ENCODE measurements at places on chromosomes 12 and 14.

DNA sequence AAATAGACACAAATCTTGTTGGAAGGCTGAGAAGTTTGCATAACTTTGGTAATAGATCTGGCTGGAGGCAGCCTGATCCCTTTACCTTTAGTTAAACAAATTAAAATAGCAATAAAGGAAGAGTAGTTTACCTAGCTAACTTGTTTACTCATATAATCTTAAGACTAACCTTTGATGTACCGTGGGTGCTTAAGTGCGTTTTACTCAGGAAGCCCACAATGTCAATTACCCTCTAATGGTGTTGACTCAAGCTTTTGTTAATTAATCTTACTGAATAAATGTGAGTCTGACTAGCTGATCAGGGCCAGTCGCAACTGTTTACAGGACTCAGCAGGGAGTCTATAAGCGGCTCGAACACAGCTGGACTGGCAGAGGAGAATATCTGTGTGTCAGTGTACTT, 51.5 kb downstream of the FAR2 start:
- DNase-seq = no peak

DNA sequence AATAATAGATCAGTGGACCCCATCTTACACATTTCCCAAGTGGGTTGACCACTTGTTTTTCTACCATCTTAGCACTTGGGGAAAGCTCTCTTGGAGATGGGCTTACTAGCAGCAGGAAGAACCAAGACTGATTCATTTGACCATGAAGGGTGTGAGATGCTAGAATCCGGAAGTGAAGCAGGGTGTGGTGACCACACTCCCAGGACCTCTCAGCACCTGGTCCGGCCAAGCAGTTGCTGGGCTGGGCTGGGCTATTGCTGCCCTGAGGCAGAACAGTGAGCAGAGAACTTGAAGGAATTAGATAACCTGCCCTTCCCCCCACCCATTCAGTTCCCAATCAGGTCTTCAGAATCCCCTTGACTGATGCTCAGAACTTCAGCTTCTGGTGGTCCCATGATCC, 24.4 kb downstream of the ADCY6 start:
- no peak for DNase-seq

- DNase-seq = no peak
Observed at GRCh38 chr14:71400871-71401321, 493.6 kb downstream of the PCNX1 start.

DNA sequence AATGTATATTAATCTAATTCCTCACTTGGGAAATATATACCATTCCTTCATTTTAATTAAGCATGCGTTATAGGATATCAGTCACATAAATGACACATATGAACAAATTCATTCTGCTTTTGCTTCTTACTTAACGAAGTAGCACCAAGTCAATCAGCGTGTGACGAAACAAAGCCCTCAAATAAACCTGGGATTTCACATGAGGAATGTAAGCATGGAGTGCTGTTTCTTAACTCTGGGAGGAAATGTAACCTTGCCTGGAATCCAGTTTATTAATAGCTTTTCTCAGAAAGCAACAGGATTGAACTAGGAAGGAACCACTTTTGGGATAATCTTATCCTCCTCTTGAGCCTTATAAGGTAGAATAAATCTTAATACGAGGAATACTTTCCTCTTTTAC, 72.0 kb downstream of the NIN start:
- DNase-seq = no peak

DNA sequence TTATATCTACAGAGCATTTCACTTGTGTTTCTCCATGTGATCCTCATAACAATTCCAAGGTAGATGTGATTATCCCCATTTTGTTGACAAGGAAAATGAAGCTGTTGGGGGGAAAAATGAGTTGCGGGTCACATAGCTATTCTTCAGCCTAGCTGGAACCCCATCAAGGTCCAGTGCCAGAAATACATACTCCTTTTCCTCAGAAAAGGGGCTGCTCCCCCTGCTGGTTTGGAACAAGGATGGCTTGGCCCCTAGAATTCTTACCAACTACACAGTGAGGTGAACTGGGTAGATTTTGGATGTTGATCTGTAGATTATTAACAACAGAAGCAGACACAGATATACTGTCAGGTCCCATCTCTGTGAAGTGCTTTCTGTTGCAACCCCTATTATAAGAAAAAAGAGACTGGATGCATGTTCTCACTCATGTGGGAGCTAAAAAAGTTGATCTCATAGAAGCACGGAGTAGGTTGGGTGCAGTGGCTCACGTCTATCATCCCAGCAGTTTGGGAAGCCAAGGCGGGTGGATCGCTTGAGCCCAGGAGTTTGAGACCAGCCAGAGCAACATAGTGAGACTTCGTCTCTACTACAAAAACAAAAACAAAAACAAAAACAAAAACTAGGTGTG, 8.9 kb downstream of the IKZF4 start:
- no peak for DNase-seq

GRCh38 chr12:59393506-59393905, 202.3 kb upstream of the SLC16A7 start:
- DNase-seq = no peak

- no peak for DNase-seq
Observed at GRCh38 chr14:55502746-55503284, 62.4 kb upstream of the TBPL2 start.
